ENCODE measurements at places on chromosomes 5 and 9.

- no peak for DNase-seq
These were observed 23.2 kb upstream of the C5orf63 start for GRCh38 chr5:127096328-127096993.

- no peak for DNase-seq
These were observed 19.8 kb upstream of the NUDT12 start for GRCh38 chr5:103582364-103582763.

GRCh38 chr9:69188975-69189374 is 14.9 kb downstream of the TJP2 start:
- no peak for DNase-seq

- DNase-seq = no peak
These were observed 280.6 kb downstream of the NR2F1-AS1 start for GRCh38 chr5:93300309-93300923.

DNA sequence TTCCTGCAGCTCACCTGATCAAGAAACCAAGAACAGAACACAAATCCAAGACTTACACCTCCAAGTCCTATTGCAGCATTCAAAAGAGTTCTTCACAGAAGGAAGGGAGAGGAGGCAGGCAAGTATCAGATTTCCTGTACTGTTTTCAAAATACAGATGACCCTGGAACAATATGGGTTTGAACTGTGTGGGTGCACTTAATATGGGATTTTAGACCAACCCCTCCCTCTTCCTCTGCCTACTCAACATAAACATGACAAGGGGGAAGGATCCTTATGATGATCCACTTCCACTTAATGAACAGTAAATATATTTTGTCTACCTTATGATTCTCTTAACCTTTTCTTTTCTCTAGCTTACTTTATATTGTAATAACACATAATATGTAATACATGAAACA is 104.6 kb downstream of the ELAVL2 start:
- no peak for DNase-seq

DNA sequence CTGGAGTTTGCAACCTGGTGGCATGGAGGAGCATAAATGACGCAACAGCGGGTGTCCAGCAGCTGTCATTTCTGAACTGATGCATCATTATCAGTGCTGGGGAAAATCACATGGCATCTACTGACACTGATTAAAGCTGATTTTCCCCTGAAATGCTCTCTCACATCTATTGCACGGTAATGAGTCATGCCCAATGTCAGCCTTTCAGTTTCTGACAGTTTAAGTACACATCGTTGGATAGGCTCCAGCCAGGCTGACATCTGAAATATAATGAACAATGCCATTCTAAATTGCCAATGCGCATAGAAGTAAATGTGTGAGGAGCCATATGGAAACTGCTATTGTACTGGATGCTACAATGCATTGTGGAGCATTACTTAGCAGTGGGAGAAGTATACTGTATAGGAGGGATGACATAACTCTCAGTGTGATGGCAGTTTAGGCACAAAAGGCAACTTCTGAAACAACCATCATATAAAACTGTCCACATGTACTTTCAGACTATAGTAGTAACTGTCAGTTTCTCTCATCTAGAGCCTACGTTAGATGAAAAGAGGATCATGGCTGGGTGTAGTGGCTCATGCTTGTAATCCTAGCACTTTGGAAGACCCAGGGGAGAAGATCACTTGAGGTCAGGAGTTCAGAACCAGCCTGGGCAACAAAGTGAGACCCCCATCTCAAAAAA is 389.3 kb upstream of the DMAC1 start:
- DNase-seq = no peak

Data from stimulated activated CD4-positive, alpha-beta T cell treated with anti-CD3 and anti-CD28 coated beads, TNF-alpha, amount 100 ng/mL, for 1 hour (primary cell).